ENCODE measurements at places on chromosomes 1 and 21.

DNA sequence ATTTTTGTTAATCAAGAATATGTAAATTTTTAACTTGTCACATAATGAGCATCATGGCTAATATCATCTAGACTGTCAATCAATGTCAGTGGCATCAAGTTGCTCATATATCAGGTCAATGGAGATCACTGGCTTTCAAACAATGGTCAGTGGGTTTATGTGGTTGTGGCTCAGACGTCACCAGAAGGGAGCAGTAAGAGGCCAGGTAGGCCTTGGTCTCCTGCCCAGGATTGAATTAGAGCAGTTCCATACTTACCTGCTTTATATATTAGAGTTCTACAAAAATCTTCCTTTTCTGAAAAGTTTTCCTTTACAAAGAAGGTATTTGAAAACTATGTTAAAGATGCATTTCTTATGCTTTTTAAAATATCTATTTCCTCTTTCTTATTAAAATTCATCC lies 206.3 kb upstream of the B3GALT2 start:
- DNase-seq: no peak

DNA sequence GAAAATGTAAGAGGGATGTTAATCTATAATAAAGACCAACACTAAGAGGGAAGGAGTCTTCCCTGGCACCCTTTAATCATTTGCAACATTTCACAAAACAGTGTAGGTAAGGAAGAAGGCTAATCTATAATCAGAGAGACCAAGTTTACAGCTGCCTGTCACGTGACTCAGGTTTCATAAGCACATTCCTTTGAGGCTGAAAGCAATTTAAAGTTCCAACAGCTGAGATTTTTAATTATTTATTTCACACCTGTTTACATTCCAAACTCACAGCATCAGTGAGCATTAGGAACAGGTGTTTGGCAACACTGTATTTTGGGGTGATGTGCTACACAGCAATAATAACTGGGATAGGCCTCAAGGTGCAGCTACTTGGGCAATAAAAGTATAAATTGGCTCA lies 75.7 kb upstream of the PGBD5 start:
- DNase-seq: no peak

GRCh38 chr1:40352126-40352525 lies 21.4 kb upstream of the SMAP2 start:
- DNase-seq: no peak

GRCh38 chr1:161954050-161954449 lies 69.6 kb downstream of the OLFML2B start:
- DNase-seq: no peak

GRCh38 chr1:148334339-148335130 lies 148.6 kb downstream of the PPIAL4G start:
- DNase-seq: peak; percentile 47

DNA sequence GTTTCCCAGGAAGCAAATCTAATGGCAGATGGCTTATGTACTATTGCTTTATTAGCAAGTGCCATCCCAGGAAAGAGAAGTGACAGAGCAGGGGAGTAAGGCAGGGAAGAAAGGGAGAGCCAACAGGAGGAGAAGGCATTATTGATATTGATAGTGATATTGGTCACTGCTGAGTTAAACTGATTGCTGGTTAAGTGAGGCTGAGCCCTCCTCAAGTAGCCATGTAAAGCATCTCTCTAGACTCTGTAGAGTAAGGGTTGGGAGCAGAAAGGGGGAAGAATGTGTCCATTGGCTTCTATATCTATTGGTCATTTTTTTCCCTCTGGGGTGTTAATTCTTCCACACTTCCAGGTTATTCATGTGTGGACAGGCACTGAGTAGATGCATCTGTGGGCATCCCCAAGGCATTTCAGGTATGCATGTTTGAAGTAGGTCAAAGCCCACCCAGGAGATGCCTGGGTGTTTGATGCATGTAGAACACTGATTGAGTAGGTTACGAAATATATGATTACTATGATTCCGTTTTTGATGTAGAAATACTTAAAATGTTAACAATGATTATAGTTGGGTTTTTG lies 290.5 kb upstream of the DPYD start:
- no peak for DNase-seq

- DNase-seq: no peak
These were observed 39.5 kb upstream of the DIPK1A start for GRCh38 chr1:93000751-93001175.

- DNase-seq: no peak
These were observed 12.8 kb upstream of the ALX3 start for GRCh38 chr1:110083061-110083865.

GRCh38 chr1:88320291-88320690 lies 363.8 kb upstream of the PKN2 start:
- DNase-seq: no peak

- DNase-seq: no peak
These were observed 60.4 kb downstream of the ATP5PO start for GRCh38 chr21:33855190-33855589.

DNA sequence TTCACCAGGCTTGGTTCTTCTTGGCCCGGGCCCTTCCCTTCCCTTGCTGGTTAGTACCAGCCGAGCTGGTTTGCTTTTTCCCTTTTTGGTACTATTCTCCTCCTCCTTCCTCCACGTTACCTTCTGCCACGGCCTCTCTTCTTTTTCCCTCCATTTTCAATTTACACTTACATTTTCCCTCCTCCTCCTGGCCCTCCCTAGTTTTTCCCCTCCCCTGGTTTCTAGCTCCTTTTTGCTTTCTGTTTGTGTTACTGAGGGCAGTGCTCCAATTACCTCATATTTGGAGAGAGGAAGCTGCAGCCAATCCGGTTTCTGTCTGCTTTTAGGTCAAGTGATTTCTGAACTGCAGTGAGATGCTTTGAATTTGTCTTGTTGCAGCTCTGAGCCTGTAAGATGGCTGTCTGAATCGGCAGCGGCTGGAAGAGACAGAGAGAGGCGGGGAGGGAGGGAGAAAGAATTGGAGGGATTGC lies 63.7 kb downstream of the MACF1 start:
- no peak for DNase-seq

- no peak for DNase-seq
These were observed 47.3 kb upstream of the SLC44A3 start for GRCh38 chr1:94772845-94773244.

- no peak for DNase-seq
These were observed 2.7 kb downstream of the ITGA10 start for GRCh38 chr1:145906954-145907753.

DNA sequence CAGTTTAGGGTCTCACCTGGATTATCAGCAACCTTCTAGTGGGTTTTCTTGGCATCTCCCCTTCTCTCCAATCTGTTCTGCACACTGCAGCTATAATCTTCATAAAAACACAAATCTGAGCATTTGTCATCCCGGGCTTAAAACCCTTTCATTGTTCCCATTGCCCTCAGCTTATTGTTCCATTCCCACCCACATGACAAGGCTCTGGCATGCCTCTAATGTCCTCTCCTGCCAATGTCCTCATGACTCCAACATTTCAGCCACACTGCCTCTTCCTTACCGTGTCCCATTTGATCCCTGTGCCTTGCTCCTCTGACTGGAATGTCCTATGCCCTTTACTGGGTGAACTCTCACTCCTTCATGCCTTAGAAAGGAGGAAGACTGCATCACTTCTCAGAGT lies 7.5 kb upstream of the DPH2 start:
- no peak for DNase-seq

DNA sequence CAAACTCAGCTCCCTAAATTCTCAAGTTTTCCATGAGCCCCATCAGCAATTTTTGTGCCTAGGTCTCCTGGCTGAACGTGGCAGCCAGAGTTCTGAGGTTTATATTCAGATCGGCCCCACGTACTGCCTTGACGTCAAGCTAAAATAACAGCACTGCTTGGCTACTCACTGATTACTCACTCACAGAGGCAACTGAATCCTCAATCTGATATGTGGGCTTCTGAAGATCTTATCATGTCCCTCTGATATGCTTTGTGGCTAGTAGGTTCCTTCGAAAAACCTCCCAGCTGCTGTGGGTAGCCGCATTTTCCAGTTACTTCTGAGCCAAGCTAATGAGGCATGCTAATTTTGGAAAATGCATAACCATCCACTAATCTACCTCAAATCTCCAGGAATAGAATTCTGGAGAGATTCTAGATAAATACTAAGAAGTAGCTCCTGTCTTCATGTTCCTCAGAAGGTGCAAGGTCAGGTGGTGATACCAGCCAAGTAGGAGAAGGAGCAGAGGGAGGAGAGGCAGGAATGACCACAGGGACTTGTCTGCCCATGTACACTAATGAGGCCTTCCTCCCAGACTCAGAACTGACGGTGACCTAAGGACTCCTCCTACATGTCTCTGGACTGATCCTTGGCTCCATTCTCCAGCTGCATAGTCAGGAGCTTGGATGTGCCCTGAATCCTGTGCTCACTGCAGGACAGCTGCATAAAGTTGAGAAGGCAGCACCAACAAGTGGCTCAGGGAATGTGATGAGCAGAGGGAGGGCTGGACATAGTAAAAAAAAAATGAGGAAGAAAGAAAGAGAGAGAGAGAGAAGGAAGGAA lies 263.7 kb downstream of the TNR start:
- no peak for DNase-seq

DNA sequence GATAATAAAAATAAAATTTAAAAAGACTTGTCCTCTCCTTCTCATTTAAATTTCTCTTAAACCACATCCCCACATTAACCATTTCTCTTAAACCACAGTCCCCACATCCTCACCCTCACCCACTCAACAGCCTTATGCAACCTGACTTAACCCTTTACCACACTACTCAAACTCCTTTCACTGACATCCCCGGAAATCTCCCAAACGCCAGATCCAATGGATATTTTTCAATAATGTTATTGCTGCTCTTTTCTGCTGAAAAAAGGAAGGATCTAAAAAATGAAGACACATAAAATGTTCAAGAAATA lies 54.2 kb upstream of the EEIG2 start:
- no peak for DNase-seq

GRCh38 chr1:98385652-98386051 lies 275.9 kb upstream of the SNX7 start:
- DNase-seq: no peak

GRCh38 chr1:69777971-69778370 lies 210.2 kb downstream of the LRRC7 start:
- DNase-seq: no peak

- no peak for DNase-seq
These were observed 65.9 kb upstream of the ATP5PO start for GRCh38 chr21:33981391-33982101.

DNA sequence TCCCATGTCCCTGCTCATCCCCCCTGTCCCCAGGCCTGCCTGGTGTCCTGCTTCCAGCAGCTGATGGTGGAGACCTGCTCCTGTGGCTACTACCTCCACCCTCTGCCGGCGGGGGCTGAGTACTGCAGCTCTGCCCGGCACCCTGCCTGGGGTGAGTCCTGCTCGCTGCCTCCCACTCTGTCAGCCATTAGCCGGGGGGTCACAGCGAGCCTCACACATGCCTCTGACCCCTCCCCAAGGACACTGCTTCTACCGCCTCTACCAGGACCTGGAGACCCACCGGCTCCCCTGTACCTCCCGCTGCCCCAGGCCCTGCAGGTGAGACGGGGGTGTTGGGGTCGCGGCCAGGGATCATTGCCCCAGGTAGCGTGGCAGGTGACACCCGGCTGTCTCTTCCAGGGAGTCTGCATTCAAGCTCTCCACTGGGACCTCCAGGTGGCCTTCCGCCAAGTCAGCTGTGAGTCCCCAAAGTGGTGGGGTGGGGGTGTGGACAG lies 10.0 kb downstream of the SCNN1D start:
- peak; percentile 53 for DNase-seq

DNA sequence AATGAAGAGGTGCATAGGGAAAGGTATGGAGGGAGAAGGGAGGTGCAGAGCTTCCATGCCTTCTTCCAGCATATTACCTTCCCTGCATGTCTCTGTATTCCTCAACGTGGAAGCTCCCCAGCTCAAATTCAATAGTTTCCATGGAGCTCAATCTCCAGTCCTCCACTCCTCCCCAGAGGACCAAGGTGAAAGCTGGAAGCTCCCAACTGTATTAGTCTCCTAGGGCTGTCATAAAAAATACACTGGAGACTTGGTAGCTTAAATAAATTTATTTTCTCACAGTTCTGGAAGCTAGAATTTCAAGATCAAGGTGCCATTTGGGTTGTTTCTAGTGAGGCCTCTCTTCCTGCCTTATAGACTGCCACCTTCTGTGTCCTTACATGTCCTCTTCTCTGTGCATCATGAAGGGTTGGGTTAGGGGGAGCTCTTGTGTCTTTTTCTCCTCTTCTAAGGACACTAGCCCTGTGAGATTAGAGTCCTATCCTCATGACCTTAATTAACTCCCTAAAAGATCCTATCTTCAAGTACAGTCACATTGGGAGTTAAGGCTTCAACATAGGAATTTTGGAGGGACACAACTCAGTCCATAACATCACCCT lies 21.9 kb upstream of the RABGGTB start:
- no peak for DNase-seq

GRCh38 chr1:178869119-178869697 lies 1.7 kb downstream of the ANGPTL1 start:
- no peak for DNase-seq

DNA sequence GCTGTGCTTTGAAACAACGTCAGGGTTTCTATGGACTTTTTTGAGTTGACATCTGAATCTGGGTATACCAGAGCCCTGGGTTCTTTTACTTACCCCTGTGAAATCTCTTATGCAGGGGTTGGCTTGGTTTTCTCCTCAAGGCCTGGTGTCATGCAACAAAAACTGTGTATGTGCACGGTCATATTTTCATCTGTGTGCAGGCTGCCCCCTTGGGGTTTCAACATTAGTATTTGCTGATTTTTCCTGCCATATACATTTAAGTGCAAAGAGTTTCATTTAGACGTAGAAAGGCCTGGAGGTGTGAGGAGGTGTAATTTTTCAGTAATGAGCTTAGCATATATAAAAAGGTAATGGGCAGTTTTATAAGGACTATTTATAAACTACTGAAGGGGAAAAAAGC lies 22.0 kb upstream of the ZBTB18 start:
- DNase-seq: no peak

DNA sequence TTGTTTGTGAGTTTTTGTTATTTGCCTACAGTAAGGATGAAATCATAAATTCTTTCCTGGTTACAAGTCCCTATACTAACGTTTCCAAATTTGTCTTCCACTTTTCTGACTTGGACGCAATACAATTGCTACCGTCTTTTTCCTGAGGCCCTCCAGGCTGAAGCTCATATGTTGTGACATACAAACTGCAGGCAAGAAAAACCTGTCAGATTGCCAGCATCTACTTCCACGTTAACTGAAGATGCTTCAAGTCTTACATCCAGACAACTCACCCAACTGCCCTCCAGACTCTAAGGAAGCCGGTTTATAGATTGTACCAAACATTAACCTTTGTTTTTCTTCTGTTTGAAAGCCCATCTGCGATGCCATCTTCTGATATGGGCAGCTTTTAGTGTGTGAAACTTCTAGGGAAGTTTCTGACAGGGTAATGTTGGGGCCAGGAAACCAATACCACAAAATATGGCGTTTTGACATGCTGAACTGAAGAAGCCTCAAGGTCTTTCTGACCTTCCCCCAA lies 21.4 kb upstream of the RNF11 start:
- no peak for DNase-seq

DNA sequence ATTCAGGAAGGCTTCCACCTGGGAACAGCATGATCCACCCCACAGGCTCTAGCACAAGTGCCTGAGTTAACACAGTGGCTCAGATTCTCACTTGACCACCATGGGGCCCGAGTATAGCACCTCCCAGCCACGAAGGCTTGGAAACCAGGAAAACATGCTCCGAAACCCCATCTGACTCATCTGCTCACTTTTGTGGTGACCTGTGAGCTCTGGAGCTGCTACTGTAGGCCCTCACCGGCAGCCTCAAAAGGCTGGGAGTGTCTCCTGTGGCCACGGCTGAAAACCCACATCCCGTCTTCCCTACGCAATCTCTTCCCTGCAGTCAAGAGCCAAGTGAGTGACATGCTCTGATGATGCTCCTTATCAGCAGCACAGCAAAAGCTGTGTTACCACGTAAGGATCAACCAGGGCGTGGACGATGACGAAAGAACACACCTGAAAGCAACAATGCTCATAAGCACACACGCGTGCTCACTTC lies 81.4 kb downstream of the TGFBR3 start:
- DNase-seq: peak; percentile 48

All from activated T-cell treated with anti-CD3 and anti-CD28 coated beads for 1 hour (primary cell).